ENCODE measurements at places on chromosomes 3 and 15.

- no peak for DNase-seq
Measured at GRCh38 chr3:17088017-17088416, 203.3 kb downstream of the PLCL2 start.

- no peak for DNase-seq
Measured at GRCh38 chr3:59510576-59510975, 460.8 kb upstream of the CFAP20DC start.

- DNase-seq = no peak
Measured at GRCh38 chr15:33304924-33305323, 5.8 kb upstream of the RYR3 start.

DNA sequence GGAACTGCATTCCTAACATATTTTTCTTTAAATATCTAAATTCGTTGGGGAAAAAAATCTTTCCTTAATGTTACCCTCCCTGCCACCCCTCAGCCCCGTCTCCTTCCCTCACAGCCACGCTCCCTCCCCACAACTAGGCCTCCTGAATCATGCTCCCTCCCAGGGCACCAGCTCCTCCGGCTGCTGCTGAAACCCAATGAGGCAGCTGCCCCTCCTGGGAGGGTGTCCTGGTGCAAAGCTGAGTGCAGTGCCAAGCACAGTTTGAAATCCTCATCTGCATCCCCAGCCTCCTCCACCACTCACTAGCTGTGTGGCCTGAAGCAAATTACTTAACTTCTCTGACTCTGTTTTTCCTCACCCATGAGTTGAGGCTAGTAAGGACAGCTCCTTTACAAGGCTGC is 2.7 kb upstream of the NR2E3 start:
- DNase-seq = no peak

DNA sequence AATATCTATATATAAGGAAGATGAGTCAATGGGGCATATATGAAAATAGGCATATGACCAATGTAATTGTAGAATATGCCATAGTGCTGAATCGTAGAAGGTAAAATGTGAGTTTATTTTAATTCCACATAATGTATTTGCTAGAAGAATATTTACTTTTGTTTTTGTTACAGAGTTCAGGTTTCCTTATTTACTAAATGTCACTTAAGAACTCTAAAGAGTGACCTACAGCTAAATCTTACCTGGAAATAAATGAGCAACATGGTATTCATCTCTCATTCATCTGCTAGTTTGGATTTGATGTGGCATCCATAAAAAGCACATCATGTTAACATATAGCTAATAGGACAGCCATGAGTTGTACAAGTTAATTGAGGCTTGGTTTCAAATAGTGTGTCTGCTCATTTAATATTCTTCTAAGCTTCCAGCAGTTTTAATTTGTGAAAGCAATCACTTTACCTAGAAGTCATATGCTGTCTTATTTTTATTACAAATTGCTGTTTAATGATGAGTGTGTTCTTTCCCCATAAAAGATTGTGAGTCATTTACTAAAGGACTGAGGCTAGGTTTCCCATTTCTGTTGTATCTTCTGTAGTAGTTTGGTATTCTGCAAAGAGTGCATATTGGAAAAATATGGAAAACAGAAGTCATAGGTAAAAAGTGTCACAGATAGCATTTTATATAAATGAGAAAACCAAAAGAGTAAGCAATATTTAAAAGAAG is 222.1 kb upstream of the POU1F1 start:
- no peak for DNase-seq

GRCh38 chr15:57321485-57321884 is 54.8 kb upstream of the CGNL1 start:
- no peak for DNase-seq

GRCh38 chr3:97996988-97997387 is 24.8 kb upstream of the RIOX2 start:
- no peak for DNase-seq

DNA sequence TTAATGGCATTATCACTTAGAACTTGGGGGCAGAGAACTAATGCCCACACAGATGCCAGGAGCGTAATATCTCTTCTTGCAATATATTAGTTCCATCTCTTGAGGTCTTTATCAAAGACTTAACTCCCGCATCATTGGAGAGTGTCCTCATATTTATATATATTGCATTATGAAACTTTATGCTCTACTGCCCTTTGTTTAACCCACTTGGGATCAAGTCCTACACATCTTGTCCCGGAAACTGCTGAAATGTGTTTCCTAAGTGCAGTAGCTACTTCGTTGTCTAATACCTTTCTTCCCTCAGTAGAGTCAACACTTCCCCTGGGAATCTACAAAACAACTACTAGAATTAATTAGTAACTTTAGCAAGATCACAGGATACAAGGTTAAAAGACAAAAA is 1029.2 kb downstream of the OTOL1 start:
- DNase-seq = no peak

DNA sequence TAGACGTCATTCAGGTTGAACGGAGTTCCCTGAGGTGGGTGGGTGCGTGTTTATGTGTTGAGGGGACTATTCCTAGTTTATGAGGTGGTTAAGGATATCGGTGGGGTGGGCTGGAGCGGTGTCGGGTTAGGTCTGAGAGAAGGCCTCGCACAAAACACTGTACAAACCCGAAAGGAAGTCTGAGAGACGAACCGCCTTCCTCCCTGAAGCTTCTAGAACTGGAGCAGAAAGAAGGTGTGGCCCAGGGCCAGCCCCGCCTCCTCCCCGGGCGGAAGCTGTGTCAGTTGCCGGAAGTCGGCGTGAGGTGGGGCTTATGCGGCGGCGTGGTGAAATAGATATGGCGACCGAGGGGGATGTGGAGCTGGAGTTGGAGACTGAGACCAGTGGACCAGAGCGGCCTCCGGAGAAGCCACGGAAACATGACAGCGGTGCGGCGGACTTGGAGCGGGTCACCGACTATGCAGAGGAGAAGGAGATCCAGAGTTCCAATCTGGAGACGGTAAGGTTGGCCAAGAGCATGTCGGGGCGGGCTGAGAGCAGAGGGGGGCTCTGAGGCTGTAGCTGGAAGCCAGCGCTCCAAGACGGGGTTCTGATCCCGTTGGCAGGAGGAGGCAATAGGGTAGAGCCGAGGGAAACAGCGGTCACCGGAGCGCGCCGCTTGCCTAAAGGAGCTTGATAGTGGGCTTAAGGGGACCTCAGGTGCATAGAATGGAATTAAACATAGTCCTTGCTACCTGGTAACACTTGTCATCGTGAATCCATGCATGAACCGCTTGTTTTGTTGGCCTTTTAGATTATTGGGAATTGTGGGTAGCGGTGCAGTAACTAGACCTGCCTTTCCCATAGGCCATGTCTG is at the start of gene HYPK:
Gene HYPK (plus strand): TSS at position 314 of the 856 bp plus-strand sequence. CDS start 24 bp downstream, at position 338.
- peak; percentile 42 for DNase-seq

- no peak for DNase-seq
Measured at GRCh38 chr3:171535133-171535532, 74.9 kb upstream of the TNIK start.

GRCh38 chr3:141093971-141094684 is 43.0 kb downstream of the SPSB4 start:
- DNase-seq = no peak

DNA sequence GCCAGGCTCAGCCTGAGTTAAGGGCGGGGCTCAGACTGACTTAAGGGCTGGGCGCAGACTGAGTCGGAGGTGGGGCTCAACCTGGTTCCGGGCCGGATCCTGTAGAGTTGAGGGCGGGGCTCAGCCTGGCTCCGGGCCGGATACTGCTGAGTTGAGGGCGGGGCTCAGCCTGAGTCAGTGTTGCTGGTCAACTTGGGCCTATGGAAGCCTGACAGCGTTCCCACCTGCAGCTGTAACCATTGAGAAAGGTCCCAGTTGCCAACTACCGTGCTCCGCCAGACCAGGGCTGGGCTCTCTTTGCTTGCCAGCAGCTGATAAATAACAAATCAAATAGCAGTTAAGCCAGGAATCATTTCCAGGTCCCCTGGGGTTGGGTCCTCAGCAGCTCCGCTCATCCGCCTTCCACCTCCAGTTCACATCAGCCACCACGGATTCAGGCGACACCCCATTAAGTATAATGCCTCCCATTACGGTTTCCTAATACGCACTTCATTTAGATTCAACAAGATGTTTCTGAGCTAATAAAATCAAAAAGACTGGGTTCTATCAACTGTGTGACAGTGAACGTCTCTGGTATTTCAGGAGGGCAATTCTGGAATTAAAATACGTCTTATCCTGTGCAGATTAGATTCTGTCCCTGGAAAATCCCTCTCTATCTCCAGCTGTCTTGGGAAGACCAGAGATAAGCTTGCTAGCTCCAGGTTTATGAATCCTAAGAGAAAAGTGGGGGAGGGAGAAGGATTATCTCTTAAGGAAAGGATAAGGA is 7.3 kb downstream of the GRIP2 start:
- no peak for DNase-seq

GRCh38 chr3:27792869-27793268 is 70.7 kb upstream of the EOMES start:
- no peak for DNase-seq

DNA sequence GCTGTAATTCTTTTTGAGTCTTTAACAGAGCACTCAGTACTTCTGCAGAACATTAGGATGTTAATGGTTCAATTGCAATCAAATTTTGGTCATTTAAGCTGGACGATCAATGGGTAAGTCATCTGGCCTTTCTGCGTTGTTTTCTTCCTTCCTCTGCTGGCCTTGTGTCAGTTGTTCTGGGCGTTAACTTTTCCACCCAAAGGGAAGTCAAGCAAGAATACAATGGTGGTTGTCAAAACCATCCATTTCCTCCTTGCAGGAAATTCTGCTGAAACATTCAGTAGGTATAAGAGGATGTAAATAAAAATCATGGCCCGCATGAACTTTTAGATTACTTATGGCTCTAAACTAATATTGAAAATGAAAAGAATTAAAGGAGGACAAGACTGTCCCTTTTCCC is 584.0 kb downstream of the GRM7 start:
- no peak for DNase-seq

DNA sequence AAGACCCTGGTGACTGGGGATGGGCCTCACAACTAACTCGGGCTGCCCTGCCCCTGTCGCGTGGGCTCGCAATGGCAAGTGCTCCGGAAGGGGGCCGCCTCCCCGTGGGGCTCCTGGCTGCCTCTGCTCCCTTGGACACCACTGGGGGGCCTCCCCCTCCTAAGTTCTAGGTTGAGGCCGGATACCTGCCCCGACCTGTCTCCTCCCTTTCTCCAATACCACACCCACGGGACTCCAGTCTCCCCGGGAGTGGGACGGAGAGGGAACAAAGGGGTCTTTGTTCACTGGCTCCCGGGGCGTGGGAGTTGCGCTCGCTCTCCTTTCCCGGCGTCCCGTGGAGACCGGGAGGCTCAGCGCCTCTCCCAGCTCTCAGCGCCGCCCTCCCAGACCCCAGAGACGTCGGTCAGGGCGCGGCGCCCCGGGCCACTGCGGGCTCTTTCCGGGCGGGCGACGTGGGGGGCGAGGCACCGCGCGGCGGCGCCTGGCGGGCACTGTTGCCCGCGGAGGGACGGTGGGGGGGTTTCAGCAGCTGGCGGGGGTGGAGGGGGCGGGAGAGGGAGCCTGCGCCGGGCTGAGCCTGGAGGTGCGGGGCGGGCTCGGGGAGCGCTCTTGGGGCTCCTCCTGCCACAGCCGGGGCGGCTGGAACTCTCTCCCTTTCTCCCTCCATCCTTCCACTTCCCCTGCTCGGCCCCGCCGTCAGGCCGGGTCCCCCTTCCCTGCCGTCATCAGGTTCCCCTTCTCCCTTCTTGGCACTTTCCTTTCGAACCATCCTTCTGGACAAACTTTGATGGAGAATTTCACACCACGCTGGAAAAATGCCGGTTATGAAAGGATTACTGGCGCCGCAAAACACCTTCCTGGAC is at the start of gene KCNH8:
Gene KCNH8 (plus strand): TSS at position 606 of the 863 bp plus-strand sequence. CDS start 210 bp downstream, at position 816.
- DNase-seq = no peak

- no peak for DNase-seq
Measured at GRCh38 chr3:107939691-107940442, 151.0 kb downstream of the CD47 start.
